ENCODE measurements at places on chromosomes 12 and 14.

DNA sequence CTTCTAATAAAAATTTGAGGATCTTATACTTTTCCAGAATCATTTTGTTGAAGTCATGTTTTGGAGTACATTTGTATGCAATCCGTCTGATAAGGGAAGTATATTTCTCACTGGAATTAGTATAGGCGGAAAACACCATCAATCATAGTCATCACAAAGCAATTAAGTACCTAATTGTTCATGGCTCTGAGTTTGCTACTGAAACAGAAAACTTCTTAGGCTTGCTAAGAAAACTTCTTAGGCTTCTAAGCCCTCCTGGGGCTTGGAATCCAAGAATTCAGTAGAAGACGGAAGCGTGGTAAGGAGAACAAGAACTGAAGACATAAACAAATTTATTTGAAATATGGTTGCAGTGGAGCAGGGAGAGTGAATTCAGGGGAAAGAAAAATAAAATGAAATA, 636.3 kb downstream of the DIO2 start:
- no peak for DNase-seq

DNA sequence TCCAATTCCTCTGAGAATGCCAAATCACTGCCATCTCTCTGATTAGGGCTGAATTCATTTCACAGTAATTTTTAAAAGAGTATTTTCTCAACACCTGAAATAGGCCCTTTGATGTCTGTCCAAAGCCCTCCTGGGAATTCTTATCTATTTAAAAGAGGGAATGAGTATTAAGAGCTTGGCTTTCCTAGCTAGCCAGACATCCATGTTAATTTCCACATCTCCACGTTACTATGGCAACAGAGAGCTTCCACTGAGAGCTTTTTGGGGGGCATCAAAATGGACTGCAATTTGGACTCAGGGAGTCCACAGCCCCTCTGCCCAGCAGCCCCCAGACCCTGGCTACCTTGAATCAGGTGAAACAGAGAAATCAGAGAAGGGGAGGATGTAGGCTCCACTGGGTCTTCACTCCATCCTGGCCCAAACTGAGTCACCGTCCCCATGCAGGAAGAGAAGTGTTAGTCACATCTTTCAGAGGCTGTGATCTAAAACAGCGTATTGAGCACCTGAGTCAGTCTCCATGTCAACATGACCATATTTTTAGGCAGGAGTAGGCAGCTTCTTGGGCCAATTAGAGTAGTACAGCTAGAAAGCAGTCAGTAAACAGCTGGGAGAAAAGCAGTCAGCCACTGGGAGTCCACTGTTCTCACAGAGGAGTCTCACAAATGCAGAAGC, 7.0 kb upstream of the FICD start:
- DNase-seq, result no peak

- no peak for DNase-seq
Measured at GRCh38 chr12:123805173-123805572, 43.1 kb downstream of the DNAH10 start.

DNA sequence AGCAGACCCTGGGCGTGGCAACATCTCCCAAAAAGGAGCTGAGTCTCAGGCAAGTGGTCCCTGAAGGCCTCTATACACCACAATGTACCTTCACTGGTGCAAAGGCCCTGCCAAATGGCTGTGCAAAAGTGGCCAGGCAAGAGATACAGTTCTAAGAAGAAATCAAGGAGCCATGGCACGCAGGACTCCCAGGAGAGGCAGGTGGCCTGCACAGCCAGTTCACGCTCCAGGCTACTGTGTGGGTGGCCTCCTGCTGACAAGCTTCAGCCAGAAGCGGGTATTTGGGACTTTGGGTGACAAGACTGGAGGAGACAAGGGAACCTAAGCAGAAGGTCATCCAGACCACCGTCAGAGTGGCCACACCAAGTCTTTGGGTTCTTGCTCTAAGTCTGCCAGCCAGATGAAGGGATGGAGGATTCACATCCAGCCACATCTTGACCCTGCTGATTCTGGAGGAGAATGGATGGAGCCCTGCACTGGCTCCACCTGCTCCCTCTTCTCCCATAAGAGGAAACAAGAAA, 20.5 kb upstream of the ZFP36L1 start:
- DNase-seq, result no peak

GRCh38 chr12:25906651-25907340, 51.7 kb upstream of the RASSF8 start:
- no peak for DNase-seq

DNA sequence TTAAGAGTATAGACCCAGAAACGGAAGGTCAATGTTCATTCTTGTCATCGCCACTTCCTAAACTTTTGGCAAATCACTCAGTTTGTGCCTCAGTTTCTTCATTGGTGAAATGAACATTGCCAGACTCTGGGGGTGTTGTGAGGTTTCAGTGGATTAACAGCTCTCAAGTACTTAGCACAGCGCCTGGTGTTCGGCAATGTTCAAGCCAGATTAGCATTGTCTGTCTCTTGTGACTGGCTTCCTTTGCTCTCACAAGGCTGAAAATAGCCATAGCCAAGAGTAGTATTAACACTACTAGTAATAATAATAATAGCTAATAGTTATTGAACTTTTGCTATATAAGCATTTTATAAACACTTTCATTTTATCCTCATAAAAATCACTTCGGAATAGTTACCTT, 71.9 kb downstream of the C12orf75 start:
- no peak for DNase-seq

GRCh38 chr14:57245941-57246340, 22.8 kb downstream of the EXOC5 start:
- no peak for DNase-seq

- DNase-seq, result no peak
Measured at GRCh38 chr12:112219195-112219594, 93.8 kb downstream of the TRAFD1 start.

DNA sequence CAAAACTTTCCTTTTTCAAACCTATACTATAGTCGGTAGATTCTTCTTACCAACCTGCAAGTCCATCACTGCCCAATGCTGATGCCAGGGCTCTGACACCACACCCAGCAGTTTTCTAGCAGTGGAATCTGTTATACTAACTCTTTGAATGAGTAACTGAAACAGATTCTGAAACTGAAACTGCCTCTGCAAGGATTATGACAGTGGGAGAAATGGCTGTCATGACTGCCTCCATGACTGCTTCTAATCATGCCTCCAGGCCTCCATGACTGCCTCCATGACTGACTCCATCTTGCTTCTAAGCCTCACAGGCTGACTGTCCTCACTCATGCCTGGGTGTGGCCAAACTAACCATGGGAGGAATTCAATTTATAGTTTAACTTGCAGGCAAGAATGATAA, 29.4 kb upstream of the OXA1L start:
- no peak for DNase-seq

DNA sequence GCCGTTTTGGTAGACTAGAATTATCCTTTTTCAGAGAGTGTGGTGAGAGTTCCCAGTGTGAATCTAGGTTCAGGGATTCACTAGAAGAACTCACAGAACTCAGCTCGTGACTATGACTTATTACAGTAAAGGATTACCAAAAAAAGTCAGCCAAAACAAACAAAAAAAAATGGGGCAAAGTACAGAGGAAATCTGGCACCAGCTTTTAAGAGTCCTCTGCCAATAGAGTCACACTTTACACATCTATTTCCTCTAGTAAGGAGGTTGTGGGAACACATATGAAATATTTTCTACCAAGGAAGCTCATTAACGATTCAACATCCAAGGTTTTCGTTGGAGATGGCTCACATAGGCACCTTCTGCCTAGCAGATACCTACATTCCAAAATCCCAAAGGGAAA, 28.2 kb downstream of the TSPAN19 start:
- no peak for DNase-seq

DNA sequence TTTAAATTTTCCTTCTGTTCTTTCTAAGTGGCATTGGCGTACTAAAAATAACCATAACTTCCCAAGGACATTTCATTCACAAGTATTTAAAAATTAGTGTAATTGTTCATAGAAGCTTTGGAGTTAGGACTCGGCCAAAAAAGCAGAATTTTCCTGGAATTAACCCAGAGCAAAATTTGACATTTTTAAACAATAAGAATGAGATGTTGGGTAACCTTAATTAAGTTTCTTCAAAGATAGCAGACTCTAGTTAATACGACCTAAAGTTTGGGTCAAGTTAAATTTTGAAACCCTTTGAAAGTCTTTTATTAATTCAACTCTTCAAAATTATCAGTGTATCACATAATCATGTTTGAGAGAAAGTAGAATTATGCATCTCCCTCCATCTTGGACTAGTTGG, 118.3 kb downstream of the AKAP6 start:
- no peak for DNase-seq

DNA sequence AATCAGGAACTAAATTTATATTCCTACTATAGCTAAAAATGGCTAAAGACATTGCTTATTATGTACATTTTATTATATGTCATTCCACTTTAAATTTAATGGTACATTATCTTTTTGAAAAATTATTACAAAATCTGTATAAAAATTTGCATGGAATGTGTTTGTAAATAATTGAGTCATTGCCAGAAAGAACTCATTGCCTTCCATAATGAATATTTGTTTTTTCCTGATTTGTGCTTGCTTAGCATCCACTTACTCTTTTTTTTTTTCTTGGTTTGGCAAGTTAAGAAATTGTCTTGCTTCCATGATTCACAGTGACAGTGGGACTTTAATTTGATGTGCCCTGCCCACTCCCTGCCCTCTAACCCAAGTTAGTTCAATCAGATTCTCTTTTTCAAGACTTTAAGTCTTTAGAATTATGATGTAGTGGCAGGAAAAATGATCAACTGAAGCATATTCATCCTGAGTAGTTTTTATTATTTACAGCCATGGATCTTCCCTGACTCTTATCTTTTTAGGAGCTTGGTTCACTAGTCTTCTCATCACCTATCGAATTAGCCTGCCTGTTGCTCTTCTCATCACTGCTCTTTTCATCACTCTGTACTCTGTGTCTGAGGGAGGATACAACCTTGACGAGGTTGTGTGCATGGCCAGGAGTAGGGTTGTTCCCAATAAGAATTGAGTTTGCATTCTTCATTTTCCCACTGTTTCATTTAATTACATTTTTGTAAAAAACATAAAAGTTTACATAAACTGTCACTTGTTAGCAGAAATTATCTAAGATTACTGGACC, 442.0 kb downstream of the BTG1 start:
- no peak for DNase-seq

DNA sequence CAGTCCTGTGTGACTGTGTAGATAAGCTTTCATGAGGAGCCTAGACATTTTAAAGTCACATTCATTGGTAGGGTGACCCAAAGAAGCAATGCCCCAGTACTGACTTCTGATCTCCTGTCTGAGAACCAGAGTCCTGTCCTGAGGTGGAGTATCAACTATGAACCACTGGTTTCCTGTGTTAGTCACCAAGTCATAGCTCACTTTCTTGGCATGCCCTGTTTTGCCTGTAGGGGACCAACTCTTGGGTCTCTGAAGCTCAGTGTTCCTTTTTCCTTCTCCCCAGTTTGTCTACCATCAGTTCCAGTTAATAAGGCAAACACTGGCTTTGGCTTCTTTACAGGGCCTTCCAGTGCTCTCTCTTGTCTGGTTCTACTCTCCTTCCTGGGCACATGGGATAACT, 97.4 kb downstream of the C12orf75 start:
- DNase-seq, result no peak

- DNase-seq, result no peak
Measured at GRCh38 chr14:22276913-22277816, 311.9 kb downstream of the DAD1 start.

DNA sequence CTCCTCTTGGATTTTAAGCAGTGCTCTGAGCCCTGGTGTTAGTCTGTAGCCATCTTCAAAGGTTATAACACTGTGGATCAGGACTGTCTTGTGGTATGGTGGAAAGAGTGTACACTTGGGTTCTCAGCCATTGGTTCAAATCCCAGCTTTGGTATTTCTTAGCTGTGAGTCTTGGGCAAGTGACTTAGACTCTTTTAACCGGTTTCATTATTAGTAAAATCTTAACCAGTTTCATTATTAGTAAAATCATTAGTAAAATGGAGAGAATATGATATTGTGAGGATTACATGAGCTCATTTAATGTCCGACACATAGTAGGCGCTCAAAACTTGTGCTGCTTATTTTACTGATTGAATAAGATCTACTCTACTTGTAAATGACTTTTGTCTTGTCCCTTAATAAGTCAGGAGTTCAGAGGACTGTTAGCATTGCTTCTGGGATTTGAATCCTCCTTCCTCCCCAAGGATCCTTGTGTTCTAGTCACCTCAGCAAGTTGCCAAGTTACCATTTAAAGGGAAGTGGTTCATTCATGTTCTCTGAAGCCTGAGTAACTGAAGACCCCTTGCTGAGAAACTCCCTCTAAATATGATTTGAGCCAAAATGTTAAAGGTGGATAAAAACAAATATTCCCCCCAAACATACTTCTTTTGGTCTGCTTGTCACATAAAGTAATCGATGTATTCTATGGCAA, 12.4 kb downstream of the TTLL5 start:
- DNase-seq, result no peak

DNA sequence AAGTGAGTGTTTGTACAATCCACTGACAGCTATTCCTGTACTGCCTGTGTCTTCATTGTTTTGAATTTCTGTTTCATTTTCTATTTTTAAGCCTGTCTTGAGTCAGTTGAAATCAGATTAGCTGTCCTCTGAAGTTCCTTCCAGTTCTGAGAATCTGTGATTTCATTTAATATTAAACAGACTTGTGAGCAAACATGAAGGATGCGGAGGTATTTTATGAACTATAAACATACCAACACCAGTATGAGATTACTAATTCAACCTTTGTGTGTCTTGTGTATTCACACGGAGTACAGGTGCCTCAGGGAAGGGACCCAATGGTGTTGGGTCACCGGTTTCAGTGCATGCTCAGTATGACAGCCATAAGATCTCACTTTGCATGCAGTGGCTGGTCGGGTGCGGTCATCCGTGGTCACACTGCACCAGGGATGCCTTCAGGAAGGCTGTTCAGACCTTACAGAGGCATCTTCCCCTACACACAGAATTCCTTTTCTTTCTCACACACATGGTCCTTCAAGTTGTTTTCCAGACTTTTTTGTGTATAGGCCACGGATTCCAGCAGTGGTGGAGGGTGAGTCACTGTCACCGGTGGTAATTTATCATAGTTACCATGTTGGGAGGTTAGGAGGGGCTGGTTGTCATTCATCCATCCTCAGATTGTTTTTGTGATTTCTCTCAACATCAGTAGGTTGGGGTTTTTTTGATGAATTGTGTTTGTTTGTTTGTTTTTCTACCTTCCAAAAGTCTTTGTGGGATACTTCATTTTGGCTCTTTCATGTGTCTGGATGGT, 103.0 kb upstream of the SFSWAP start:
- no peak for DNase-seq

DNA sequence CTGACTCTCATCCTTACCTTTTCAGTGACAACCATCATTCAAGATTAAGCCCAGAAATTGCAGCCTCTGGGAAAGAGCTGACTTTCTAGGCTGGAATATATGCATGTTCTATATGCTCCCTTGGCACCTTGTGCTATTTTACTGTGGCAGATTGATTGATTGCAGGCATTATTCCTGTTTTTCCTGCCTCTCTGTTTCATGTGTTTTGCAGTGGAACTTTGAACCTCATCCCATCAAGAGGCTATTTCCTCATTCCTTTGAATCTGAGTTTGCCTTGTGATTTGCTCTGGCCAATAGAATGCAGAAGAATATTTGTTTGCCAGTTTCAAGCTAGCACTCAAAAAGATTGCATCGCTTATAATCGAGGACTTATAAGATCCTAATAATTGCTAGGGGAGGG, 174.8 kb upstream of the DCN start:
- DNase-seq, result no peak

GRCh38 chr12:48536602-48537001, 11.2 kb downstream of the OR8S1 start:
- no peak for DNase-seq
